ENCODE measurements at places on chromosomes 7 and 10.

GRCh38 chr7:106063692-106064091 is 48.4 kb downstream of the SYPL1 start:
- DNase-seq, result no peak

GRCh38 chr7:117088623-117089194 is 135.4 kb downstream of the ST7 start:
- DNase-seq, result no peak

DNA sequence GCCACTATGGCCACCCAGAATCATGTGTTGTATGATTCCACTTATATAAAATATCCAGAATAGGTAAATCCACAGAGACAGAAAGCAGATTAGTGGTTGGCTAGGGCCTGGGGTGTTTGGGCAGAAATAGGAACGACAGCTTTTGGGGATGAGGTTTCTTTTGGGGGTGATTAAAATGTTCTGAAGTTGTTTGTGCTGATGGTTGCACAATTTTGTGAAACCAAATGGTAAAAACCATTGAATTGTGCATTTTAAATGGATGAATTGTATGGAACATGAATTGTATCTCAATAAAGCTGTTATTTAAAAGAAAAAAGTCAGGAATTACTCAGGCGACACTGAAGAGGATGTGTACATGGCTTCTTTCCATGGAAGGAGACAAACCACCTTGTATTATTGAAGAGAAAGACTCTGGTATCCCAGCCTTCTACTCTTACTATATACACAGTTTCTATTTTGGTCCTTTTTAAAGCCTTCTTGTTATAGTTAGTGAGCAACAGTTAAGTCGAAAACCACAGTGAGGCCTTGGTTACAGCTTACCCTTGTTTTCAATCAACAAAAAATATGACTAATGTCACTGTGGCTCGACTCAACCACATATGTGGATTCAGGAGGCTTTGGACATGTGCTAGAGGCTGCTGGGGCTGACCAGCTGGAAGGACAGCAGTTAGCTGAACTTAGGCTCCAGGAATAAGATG is 57.1 kb upstream of the KMT2E start:
- DNase-seq, result no peak

GRCh38 chr10:71632896-71633600 is 86.5 kb downstream of the C10orf105 start:
- no peak for DNase-seq

DNA sequence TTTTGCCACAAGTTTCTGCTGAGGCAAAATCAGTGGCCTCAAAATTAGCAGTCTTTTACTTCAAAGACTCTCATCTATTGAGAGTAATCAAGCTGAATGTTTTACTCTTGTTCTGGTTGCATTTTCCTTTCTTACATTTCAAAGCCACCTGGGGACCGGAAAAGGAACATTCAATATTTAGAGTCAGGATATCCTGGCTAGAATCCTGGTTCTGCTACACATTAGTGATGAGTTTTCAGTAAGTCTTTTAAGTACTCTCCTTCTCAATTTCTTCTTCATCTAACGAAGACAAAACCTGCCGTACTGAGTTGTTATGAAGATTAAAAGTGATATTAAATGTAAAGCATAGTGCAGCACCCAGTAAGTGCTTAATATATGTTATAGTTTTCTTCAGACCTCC is 52.5 kb downstream of the LAMB4 start:
- no peak for DNase-seq

- no peak for DNase-seq
Observed at GRCh38 chr7:16785846-16786245, 19.0 kb downstream of the AGR2 start.

DNA sequence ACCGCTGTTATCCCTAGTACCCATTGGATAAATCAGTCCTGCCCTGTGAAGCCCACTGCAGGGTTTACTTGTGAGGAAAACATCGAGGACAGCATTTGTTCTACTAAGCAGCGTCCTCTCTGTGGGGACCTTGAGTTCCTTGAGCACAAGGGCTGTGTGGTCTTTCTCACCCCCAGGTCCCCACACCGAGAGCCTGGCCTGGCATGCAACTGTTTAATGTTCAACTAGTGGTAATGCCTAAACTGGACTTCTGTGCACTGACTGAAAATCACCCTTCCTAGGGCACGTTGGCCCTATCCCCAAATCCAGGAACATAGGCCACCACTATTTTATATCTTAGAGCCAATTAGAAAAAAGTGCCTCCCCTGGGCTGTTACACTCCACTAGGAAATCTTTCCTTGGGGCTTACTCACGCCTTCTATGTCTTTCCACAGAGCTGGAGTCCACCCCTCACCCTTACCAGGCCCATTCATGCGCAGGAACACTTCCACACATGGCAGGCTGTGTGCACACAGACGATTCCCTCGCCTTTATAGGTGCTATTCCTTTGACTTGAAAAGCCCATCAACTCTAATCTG is 1.7 kb upstream of the TMEM213 start:
- DNase-seq, result no peak

GRCh38 chr7:151599401-151600227 is 79.9 kb upstream of the RHEB start:
- DNase-seq, result peak; percentile 89

- no peak for DNase-seq
Observed at GRCh38 chr7:118872568-118872967, 648.1 kb downstream of the ANKRD7 start.

DNA sequence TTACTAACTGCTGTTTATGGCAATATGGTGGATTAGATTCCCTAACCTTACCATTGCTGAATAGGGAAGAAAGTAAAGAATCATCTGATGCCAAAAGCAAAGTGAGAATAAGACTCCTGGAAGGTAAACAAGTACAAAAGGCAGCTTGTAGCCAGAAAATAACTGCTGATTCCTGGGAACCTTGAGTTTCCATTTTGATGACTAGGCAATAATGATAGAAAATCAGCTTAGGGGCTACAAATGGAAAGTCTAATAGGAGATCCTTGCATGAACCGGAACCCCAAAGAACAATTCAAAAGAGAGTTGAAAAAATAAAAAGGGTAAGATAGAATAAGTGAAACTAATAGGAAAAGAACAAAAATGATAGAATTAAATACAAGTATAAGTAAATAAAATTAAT is 316.4 kb downstream of the PHTF2 start:
- no peak for DNase-seq

DNA sequence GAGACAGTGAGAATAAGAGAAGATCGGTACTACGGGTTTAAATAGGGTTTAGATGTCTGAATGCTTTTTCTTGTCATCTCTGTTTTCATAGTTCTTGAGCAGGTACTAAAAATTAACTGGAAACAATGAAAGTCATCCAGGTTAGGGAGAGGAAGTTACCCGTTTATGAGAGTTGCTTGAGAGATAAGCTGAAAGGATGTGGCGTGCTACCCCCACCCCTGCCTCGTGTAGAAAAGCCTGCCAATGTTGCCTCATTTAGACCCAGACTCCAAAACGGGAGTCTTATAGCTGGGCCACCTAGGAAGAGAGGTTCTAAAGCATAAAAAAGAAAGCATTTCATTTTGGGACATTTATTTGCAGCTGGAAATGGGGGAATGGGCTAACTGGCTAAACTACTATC is 10.2 kb downstream of the AKR1C4 start:
- DNase-seq, result no peak

- DNase-seq, result no peak
Observed at GRCh38 chr7:47374538-47374937, 207.4 kb downstream of the TNS3 start.

DNA sequence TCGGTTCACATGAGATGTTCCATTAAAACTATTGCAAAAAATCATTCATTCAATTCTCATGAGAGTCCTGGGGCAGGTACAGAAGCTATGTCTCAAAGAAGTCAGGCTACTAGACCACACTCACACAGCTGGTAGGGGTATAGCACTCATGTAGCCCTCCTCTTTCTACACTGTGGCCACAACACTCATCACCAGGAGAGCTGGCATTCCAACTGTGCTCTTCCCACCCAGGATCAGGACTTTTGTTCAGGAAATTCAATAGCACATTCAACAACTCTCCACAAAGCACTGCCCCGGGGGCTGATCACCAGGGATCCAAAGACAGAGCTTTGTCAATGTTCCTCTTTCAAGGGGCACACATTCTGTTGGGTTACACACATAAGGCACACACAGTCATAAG is 31.0 kb upstream of the C10orf90 start:
- no peak for DNase-seq

DNA sequence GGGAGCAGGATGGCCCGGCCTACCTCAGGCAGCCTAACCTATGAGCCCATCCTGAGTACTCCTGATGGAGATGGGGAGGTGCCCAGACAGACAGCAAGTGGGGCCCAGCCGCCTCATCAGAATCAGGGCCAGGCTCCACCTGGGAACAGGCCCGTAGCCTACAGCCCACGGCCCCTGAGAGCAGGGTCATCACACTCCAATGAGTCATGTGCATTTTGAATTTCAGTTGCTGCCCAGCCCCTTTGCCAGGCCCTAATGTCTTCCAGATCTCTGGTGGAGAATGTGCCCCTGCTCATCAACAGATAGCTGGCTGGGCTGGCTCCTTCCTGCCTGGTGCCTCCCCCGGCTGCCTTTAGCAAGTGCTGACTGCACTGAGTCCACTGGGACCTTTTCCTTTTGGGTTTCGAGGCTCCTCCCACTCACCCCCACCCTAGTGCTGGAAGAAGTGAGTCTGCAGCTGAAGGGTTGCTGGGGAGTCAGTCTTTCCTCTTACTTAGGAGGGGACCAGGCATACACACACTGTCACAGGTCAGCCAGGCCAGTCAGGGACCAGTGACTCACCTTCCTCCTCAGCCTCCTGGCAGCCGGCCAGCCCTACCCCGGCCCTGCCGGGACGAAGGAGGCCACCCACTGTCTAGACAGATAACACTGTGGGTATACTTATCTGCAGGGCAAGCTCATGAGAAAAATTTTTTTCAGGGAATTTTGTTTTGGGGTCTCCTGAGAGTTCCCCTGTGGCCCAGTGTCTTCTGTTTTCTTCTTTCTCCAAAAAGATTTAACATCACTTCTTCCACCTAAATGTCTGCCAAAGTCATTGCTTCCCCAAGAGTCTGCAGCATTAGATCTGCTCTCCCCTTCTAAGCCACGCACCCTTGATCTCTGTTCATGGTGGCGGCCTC is 9.1 kb upstream of the ASIC3 start:
- DNase-seq, result peak; percentile 44

DNA sequence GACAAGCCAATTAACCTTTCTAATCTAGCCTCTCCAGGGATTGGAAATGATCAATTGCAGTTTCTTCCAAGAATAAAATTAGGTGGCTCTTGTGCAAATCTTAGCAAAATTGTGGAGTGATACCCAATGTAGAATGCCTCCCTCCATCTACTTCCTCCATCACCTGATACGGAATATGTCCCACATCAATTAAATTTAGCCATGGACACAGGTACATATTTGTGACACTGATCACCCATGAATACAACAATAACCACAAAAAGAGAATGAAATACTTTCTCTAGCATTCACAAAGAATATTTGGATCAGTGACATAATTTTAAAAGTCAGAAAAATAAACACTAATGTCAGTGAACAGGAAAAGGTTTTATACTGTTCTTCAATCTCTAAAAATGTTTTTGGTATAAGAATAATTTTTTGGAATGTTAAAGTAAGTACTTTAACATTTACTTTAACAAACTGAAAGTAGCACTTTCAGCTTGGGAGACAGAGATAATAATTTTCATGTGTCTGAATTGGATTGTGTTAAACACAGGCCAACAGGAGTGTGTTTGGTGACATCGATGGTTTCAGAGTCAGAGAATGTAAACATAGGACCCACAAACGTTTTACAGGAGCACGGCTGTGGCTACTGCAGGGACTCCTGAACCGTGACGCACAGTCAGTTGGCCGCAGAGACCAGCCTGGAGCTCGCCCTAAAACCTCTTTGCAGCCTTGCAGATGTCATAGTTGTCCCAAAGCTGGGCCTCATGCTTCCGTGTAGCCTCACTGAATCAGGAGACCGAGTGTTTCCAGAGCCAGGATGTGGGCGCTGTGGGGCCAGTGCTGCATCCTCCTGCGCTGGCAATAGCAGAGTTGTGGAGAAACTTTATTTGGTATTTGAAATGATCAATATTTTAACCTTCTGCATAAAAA is 7.2 kb downstream of the RBM20 start:
- no peak for DNase-seq

- DNase-seq, result no peak
Observed at GRCh38 chr7:42039921-42040320, 197.1 kb downstream of the GLI3 start.

- no peak for DNase-seq
Observed at GRCh38 chr10:43055217-43055616, 21.7 kb upstream of the RET start.

- peak; percentile 85 for DNase-seq
Observed at GRCh38 chr7:100827330-100828226, at the start of gene EPHB4. Gene EPHB4, minus strand, starts transcription at chr7:100827523. Its CDS starts 493 bp downstream, at chr7:100827030.

GRCh38 chr7:130385600-130386066 is 5.3 kb downstream of the CPA1 start:
- DNase-seq, result no peak

GRCh38 chr10:122485670-122486069 is 24.3 kb downstream of the HTRA1 start:
- DNase-seq, result no peak

Data from fibroblast of skin of left quadriceps (primary cell).